ENCODE measurements at places on chromosomes 5 and 9.

- DNase-seq: no peak
Observed at GRCh38 chr9:137660144-137660543, 41.3 kb downstream of the EHMT1 start.

DNA sequence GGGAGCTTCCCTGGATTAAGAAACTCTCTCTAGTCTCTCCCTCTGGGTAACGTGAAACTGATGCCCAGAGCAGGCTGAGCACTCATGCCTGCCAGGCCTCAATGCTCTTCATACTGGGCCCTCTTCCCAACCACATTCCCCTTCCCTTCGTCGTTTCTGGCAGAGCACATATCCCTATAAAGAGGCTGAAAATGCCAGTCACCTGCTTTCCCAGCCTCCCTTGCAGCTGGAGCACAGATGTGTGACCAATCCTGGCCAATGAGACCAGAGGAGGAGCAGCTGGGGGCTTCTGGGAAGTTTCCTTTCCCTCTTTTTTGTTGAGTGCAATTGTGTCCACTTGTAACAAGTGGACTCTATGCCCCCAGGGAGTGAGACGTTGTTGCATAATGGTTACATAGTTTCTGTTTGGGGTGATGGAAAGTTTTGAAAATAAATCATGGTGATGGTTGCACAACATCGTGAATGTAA is 30.2 kb upstream of the SMIM23 start:
- DNase-seq: no peak

- DNase-seq: no peak
Observed at GRCh38 chr9:112233769-112234168, 58.7 kb upstream of the SUSD1 start.

DNA sequence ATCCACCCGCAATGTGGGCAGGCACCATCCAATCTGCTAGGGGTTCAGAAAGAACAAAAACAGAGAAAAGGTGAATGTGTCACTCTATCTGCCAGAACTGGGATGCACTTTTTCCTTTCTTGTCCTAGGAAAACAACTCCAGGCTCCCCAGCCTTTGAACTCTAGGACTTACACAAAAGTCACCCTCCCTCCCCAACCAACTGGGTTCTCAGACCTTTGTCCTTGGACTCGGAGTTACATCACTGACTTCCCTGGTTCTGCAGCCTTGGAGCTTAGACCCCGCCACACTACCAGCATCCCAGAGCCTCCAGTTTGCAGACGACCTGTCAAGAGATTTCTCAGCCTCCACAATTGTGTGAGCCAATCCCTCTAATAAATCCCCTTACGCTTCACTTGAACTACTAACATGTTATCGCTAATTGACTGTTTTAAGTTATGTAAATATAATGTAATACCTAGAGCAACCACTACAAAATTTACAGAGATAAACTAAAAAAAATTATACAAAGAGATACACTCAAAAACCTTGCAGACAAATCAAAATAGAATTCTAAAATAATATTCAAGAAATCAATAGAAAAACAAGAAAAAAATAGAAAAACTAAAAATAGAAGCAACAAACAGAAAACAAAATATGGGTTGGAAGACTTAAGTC is 5.3 kb upstream of the UBLCP1 start:
- DNase-seq: no peak

- DNase-seq: no peak
Observed at GRCh38 chr9:4356306-4356705, 56.4 kb upstream of the GLIS3 start.

DNA sequence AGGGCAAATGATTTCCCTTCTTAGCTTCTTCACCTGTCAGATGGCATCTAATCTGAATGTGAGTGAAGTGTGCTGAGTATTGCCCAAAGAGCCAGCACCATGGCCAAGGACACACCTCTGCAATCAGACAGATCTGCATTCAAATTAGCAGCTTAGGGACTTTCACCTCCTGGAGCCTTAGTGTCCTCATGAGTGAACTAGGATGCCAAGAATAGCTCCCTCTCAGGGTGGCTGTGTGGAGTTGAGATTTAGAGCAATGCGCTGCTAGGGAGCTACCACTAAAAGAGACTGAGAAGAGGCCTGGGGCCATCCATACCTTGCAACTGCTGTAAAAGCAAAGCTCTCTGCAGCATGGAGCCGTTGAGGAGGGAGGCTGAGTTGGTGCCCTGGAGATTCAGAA is 1.4 kb downstream of the CIZ1 start:
- no peak for DNase-seq

DNA sequence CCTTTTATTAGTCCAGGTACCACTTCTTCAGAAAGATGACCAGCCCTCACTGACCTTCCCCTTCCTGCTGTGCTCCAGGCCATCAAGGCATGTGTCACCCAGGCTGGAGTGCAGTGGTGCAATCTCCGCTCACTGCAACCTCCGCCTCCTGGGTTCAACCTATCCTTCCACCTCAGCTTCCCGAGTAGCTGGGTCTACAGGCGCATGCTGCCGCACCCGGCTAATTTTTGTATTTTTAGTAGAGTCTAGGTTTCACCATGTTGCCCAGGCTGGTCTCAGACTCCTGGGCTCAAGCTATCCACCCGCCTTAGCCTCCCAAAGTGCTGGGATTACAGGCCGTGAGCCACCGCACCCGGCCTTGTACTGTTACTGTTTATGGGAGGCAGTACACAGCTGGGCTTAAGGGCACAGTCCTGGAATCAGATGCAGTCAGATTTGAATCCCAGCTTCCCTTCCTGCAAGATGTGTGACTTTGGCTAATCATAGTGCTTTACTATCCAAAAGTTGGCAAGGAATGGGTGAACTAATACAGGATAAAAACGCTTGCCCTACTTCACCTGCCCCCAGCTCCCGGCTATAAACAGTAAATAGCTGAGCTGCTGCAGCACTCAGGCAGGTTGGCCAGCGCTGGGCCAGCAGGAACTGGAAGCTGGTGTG is 483 bp upstream of the EIF4EBP3 start:
- DNase-seq: no peak
